ENCODE measurements at places on chromosomes 2 and 18.
A peak's percentile ranks its signal among the peaks of the same experiment; 100 is the strongest.

DNA sequence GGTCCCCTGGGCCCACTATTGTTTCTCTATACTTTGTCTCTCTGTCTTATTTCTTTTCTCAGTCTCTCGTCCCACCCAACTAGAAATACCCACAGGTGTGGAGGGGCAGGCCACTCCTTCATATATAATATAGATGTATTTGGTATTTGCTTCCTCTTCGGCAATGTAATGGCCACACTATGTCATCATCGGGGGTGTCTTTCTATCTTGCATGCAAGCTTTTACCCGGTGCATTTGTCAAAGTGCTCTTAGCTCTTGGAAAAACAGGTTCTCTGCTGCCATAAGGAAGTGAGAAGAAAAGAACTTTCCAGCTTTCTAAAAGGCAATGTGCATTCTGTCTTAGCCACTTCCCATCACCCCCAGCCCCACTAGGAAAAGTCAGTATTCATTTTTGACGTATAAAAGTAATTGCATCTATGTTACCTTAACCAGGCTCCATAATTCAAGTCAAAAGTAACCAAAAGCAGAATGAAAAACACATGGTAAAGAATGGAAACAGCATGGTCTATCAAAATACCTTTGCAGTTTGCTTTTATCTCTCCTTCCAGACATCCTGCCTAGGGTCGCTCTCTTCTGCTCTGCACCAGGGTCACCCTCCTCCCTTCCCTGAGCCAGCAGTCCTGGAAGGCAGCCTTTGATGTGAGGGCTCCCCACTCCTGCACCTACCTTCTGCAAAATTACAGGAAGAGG, 27.2 kb upstream of the FHL2 start:
- no peak for DNase-seq

GRCh38 chr2:148513427-148513826, 131.1 kb upstream of the EPC2 start:
- no peak for DNase-seq

DNA sequence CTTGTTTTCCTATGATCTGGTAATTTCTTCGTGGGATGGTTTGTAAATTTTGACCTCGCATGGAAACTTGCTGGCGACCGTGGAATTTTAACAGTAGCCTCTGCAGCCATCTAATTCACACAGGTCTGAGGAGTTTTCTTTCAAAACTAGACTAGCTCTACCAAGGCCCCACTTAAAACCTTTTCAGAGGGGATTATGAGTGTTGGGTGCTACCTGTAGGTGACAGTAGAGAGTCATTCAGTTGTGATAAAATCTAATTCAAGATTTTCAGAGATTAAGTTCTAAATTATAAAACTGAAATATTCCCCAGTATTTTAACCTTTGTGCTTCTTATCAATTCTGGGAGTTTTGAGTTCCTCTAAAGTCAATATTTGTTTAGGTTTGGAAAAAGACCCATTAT, 31.0 kb downstream of the THSD7B start:
- DNase-seq = no peak

GRCh38 chr18:24014986-24015638, 558 bp downstream of the TTC39C start:
- peak; percentile 70 for DNase-seq

DNA sequence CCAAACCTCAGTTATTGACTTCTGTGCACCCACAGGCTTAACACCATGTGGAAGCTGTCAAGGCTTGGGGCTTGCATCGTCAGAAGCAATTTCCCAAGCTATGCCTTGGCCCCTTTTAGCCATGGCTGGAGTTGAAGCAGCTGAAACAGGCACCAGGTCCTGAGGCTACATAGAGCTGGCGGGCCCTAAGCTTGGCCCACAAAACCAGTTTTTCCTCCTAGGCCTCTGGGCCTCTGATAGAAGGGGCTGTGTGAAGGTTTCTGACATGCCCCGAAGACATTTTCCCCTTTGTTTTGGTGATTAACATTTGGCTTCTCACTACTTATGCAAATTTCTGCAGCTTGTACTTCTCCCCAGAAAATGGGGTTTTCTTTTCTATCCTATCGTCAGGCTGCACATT, 9.1 kb upstream of the TMX3 start:
- no peak for DNase-seq

- no peak for DNase-seq
Observed at GRCh38 chr2:25194576-25195122, 26.3 kb upstream of the POMC start.

DNA sequence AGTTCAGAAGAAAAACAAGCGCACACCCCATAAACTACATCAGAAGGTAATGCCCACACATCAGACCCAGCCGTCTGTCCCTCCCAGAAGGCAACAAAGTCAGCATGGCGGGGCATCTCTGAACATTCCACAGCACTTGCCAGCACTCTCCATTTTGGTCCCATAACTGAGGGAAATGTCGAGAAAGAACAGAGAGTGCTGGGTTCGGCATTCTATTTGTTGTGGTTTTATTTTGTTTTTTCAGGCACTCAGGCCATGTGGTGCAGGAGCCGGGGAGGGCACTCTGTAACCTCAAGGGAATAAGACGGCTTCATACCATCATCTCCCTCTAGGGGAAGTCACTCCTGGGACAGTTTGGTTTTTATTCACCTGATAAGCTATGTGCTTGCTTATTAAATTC, 156.0 kb downstream of the SEPTIN10 start:
- DNase-seq = no peak

DNA sequence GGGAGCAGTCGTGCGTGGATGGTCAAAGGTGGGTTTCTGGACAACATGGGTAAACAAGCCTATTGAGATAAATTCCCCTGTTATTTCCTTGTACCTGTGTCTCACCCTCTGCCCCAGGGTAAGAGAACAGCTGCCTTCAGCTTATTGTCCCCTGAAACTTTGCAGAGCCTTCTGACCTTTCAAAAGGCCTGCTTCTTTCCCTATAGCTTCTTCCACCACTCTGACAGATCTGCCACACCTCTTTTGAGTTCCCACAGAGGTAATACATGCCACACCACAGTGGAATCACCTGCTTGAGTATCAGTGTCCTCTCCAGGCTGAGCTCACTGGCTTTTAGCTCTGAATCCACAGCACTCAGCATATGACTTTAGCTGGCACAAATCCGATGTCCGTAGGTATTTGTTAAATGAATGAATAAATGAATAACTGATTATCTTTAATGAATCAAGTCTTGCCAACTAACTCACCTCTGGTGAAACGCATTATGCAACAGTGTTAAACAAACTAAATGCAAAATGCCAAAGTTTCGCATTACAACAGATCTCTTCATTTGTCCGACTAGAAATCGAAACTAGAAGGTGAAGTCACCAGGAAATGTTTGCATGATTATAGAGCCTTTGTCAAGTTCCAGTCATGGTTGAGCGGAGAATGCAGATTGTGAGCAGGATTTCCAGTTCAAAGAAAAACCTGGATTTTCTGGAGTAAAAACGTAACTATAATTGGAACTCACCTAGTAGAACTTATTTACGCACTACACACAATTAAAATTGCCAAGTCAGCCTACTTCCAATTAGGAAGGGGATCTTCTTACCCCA, 16.4 kb downstream of the DYNAP start:
- no peak for DNase-seq

GRCh38 chr2:129717560-129718130, 261.8 kb upstream of the RAB6C start:
- DNase-seq = no peak

- DNase-seq = no peak
Observed at GRCh38 chr2:116674188-116674587, 1140.3 kb upstream of the DDX18 start.

GRCh38 chr18:77209587-77209986, 40.1 kb upstream of the GALR1 start:
- no peak for DNase-seq

GRCh38 chr2:16197504-16198147, 257.3 kb downstream of the MYCN start:
- no peak for DNase-seq

GRCh38 chr2:241843321-241844065, 15.2 kb downstream of the PDCD1 start:
- DNase-seq = no peak

GRCh38 chr2:145688156-145688555, 1168.2 kb upstream of the ZEB2 start:
- DNase-seq = no peak
